NCI-H146 (cell line): ENCODE measurements at places on chromosomes 7 and 10.

- peak; percentile 68 for DNase-seq
Measured at GRCh38 chr7:64946772-64947171, 43.7 kb downstream of the ZNF273 start.

- DNase-seq, result no peak
Measured at GRCh38 chr7:115585015-115585718, 445.4 kb downstream of the TFEC start.

- DNase-seq, result no peak
Measured at GRCh38 chr7:75866114-75866488, 12.7 kb upstream of the RHBDD2 start.

- no peak for DNase-seq
Measured at GRCh38 chr10:124649214-124649613, 95.0 kb downstream of the FAM53B start.

GRCh38 chr10:36468620-36469019 lies 656.8 kb upstream of the ANKRD30A start:
- no peak for DNase-seq

DNA sequence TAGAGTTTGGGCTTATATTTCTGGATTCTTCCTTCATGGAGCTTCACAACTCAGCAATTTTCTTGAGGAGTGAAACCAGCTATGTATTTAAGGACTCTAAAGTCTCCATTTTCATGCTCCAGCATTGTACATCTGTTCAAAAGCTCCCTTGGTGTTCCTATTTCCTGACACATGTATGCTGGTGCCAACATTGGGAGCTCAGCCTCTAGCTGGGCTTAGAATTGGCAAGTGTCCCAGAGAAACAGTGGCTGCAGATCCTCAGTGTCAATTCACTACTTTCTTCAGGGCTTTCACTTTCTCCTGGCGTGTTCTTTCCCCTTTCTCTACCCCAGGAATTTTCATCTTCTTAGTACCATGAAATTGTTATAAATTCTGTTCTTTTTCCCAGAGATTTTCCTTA lies 103.1 kb downstream of the ZNF467 start:
- DNase-seq, result no peak

DNA sequence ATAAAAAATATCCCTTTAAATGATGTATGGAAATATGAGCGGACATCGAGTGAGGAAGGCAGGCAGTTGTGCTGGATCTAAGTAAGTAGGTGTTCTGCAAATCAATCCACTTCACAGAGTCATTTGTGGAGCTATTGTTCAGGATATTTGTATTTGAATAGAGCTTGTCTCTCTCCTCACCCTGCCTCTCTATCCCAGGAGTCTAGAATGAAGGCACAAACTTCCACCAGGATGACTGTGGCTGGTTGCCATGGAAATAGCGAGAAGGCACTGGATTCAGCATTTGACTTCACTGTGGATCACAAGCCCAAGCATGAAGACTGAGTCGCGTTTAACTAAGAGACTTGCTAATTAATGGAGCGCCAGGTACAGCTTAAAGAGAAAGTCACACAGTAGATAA lies 53.2 kb downstream of the NPY start:
- peak; percentile 43 for DNase-seq

GRCh38 chr10:31792745-31793144 lies 135.9 kb downstream of the ARHGAP12 start:
- no peak for DNase-seq

DNA sequence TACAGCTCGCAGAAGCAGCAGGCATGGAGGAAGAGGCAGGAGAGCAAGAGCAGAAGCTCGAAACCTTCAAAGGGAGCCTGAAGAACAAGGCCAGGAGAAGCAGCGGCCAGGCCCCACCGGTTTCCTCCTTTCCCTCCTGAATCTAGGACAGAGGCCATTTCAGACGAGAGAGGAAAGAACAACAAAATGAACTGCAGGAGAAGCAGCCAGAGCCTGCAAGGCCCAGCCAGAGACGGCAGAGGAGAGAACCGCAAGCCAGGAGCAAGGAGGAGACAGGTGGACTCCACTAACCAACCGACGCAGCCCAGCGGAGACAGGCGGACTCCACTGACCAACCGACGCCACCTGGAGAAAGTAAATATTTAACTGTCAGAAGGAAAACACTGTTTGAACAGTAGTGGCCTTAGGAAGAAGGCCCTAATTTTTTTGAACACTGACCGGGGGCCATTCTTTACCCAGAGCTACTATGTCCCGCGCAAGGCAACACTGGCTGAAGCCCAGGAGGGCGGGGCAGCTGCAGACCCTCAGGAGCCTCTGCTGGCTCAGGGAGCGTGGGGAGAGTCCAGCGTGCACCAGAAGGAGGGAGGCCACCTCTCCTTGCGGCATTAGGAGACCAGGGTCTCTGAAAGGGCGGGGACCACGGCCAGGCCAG lies 559.2 kb downstream of the PTPRN2 start:
- DNase-seq, result peak; percentile 93

GRCh38 chr10:31822150-31822549 lies 106.5 kb downstream of the ARHGAP12 start:
- no peak for DNase-seq

- DNase-seq, result no peak
Measured at GRCh38 chr7:82241356-82241755, 202.2 kb downstream of the CACNA2D1 start.

GRCh38 chr7:17185690-17186070 lies 112.8 kb upstream of the AHR start:
- no peak for DNase-seq

- DNase-seq, result no peak
Measured at GRCh38 chr10:62707810-62708209, 96.7 kb upstream of the ADO start.

DNA sequence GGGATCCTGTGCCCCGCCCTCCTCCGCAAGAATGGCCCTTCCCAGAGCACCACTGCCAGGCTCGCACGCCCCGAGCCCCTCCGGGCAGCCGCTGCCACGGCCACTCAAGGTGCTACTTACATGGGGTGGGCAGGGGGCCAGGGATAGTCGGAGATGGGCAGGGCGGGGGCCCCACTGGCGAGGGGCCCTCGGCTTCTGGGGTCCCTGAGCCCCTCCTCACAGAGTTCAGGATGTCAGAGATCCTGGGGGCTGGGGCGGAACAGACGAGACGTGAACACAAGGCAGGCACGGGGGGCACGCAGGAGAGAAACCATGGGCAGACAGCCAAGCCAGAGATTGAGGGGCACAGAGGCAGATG lies 25.6 kb downstream of the YKT6 start:
- no peak for DNase-seq

DNA sequence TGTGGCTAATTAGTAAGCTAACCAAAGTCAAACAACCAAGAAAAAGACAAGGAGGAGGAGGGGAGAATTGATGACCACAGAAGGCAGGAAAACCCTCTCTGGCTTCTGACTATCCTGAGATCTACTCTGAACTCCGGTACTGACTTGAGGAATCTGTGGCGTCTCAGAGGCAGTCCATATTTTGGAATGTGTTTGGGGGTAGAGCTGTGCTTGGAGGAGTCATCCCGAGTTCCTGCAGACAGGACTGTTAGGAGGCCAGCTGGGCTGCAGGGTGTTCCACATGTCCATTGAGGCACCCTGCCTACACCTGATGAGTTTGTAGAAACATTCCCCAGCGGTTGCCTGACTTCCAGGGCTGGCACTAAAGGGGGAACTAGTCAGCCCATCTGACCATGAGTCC lies 91.6 kb downstream of the PLCE1 start:
- no peak for DNase-seq
